NCI-H1105 (cell line): ENCODE measurements at places on chromosomes 3 and 15.

DNA sequence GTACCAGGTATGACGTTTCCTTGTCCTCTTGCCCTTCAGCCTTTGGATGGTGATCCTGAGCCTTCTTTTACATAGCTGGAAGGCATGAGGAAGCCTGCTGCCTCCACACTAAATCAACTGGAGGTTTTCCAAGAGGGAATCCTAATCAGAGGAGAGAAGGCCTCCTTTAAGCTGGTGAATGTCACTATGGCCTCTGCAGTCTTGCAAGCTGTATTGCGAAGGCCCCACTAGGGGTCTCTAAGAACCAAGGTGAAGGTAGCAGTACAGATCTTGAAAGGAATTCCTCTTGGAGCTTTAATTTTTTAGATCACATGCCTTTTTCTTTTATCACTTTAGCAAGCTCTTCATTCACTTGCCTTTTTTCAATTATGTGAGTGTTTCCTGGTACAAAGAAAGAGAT, 119.2 kb downstream of the GHSR start:
- no peak for DNase-seq

DNA sequence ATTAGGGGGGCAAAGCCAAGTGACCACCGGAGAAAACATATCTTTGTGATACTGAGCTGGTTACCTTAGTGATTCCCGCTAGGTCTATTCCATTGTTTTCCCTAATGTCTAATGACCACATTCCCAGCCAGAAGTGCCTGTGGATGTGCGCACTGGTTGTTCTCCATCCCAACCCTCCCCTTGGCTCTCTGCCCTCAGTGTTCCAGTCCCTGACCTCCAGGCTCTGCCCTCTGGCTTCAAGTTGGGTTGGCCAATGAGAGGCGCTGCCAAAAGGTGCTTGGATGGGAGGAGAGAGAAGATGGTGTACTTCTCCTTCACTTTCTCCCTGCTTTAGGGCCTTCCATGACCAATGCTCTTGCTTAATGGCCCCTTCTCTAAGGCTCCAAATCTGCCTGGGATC, 2.4 kb downstream of the COLQ start:
- no peak for DNase-seq

DNA sequence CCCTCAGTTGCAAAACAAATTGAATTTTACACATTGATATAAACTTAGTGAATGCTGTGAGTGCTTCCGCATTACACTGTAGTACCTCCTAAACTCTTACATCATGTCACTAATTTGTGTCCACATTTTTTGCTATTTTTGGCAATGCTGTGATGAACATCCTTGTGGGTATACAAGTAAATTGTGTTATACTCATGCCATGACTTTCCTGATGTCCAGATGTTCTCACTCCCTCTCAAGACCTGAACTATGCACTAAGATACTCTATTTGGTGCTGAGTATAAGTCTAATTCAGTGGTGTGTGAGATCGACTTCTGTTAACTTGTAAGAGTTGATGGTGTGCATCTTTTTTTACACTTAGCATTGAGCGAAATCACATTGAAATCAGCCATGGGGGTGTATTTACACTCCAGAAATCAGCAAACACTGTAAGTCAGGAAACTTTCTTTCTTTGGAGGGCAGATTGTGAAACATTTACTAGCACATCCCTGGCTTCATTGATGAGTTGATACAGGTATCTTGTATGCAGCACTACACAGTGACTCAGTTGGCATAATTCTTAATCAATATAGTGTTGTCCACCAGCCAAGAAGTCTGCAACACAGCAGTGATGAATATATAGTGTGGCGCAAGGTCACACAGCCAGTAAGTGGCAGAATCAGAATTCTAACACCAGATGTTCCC, 228.1 kb upstream of the RORA start:
- DNase-seq, result no peak

DNA sequence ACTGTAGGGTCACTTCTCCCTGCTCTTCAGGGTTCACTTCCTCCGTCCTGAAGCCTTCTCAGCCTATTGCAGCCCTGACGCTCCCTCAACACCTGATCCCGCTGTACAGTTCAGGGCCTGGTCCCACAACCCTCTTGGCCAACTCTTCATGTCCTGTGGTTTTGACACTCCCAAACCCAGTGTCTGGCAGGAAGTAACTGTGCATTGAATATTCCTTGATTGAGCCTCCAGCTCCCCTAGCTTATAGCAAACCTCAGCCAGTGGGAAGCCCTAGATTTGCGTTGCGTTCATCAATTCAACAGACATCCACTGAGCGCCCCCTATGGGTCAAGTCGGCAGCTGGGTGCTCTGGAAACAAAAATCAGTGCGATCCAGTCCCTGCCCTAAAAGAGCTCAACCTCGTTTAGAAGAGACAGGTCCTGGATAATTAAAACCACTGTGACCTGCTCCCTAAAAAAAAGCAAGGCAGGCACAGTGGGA, 13.5 kb downstream of the UBAP1L start:
- no peak for DNase-seq

- no peak for DNase-seq
Observed at GRCh38 chr3:127590282-127590592, 296 bp downstream of the TPRA1 start.

- DNase-seq, result peak; percentile 57
Observed at GRCh38 chr3:169475978-169476698, 187.4 kb downstream of the MECOM start.

DNA sequence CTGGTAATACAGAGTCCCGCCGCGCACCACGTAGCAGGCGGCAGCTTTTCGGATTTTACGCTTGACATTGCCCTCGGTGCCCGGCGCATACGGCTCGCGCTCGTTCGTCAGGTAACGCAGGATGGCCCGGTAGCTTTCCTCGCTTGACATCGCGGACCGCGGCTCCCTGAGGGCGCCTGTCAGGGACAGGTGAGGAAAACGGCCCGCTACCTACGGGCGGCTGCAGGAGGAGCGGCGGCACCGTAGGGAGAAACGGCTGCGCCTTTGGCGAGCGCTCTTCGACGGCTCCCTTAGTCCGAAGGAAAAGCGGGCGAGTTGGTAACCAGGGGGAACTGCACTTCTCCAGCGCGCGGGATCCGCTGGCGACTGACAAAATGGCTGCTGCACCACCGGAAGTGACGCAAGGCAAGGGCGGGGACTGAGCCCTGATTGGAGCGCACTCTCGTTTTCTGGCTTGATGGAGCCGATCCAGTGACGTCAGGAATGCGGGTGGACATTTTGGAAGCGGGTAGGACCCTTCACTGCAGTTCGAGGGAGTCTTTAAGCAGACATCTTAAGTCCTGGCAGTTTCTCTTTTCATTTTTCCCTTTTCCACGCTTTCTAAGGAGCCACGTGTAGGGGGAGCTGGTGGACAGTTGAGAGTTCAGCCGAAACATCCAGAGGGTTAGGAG, at the start of gene ZBTB11:
TSS of gene ZBTB11 (minus strand) at position 368 of the 671 bp plus-strand sequence. CDS start at position 150, 218 bp downstream.
- no peak for DNase-seq

GRCh38 chr3:171729452-171730334, 80.6 kb downstream of the PLD1 start:
- no peak for DNase-seq
